ENCODE measurements at places on chromosomes 4 and X. TPM values are rescaled to one million over a fixed set of nuclear protein-coding genes. Genes with fewer than 3 reads are reported as not detected.
A peak's percentile ranks its signal among the peaks of the same experiment; 100 is the strongest.

DNA sequence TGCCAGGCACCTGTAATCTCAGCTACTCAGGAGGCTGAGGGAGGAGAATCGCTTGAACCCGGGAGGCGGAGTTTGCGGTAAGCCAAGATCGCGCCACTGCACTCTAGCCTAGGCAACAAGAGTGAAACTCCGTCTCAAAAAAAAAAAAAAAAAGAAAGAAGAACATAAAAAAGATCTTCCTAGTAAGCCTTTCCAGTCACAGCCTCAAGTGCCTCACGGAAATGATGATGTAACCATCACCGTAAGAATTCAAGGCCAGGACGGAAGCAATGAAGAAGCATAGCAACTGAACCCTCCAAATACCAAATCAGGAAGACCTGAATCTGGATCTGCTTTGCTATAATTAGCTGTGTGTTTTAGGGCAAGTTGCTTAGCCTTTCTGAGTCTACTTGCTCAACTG is 28.8 kb downstream of the RBM47 start:
- H3K27ac ChIP-seq: peak overlapping the region; percentile 78
- no peaks in the 10 kb centered on the region for H3K27me3 ChIP-seq
- H3K4me3 ChIP-seq: no peak overlapping the region
- no peaks in the 10 kb centered on the region for H3K4me1 ChIP-seq

GRCh38 chrX:41474726-41475100 is 27.6 kb downstream of the NYX start:
- H3K27me3 ChIP-seq: no peaks in the 10 kb centered on the region
- no peak overlapping the region for H3K27ac ChIP-seq
- no peaks in the 10 kb centered on the region for H3K4me1 ChIP-seq

The ADGRG2 gene
- total RNA-seq: 1.7 TPM

- H3K27ac ChIP-seq: peak overlapping the region; percentile 100
- DNase-seq: peak; percentile 84
- H3K27me3 ChIP-seq: no peaks in the 10 kb centered on the region
Observed at GRCh38 chr4:77074981-77075855, 571 bp downstream of the CCNI start.

DNA sequence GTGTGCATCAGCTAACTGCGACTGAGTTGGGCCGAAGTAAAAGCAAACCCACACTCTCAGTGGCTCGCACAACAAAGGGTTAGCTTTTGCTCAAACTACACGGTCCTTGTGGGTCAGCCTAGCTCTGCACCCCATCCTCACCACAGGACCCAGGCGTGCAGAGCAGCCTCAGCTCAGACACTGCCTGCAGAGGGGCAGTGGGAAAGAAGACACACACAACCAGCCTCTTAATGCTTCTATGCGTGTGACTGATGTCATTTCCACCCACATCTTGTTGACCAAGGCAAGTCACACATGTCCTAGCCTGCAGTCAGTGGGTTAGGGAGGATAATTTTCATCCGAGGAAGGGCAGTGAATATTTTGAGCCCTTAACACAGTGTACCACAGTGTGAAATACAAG is 40.5 kb downstream of the HMGB2 start:
- no peak overlapping the region for H3K4me3 ChIP-seq
- H3K4me1 ChIP-seq: no peaks in the 10 kb centered on the region
- peaks cover 9% of the 10 kb centered on the region for H3K36me3 ChIP-seq

DNA sequence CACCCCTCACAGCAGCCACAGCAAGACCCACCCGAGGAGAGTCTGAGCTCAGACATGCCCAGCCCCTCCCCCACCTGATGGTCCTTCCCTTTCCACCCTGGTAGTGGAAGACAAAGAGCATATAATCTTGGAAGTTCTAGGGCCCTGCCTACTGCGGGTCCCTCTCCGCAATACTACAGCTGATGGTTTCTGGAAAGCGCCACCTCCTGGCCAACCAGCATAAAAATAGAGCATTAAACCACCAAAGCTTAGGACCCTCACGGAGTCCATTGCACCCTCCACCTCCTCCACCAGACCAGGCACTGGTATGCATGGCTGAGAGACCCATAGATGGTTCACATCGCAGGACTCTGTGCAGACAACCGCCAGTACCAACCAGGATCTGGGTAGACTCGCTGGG is 78.2 kb downstream of the SH3BGRL start:
- H3K4me1 ChIP-seq: no peaks in the 10 kb centered on the region
- DNase-seq: no peak
- H3K27ac ChIP-seq: no peak overlapping the region
- peaks cover 4% of the 10 kb centered on the region for H3K36me3 ChIP-seq

The RAB28 gene
- 17.0 TPM for total RNA-seq

- H3K4me3 ChIP-seq: no peak overlapping the region
- no peaks in the 10 kb centered on the region for H3K27me3 ChIP-seq
- no peaks in the 10 kb centered on the region for H3K36me3 ChIP-seq
- DNase-seq: no peak
- no peak overlapping the region for H3K27ac ChIP-seq
- H3K4me1 ChIP-seq: no peaks in the 10 kb centered on the region
Observed at GRCh38 chr4:102157984-102158383, 187.3 kb downstream of the SLC39A8 start.

GRCh38 chr4:85952528-85952927 is 407.3 kb downstream of the MAPK10 start:
- H3K4me3 ChIP-seq: no peak overlapping the region
- no peak for DNase-seq
- H3K27ac ChIP-seq: no peak overlapping the region
- no peaks in the 10 kb centered on the region for H3K36me3 ChIP-seq

- H3K27ac ChIP-seq: peak overlapping the region; percentile 75
- no peak for DNase-seq
- H3K27me3 ChIP-seq: no peaks in the 10 kb centered on the region
- H3K36me3 ChIP-seq: no peaks in the 10 kb centered on the region
- H3K4me1 ChIP-seq: no peaks in the 10 kb centered on the region
Observed at GRCh38 chr4:40200875-40201801, 4.3 kb downstream of the RHOH start.

DNA sequence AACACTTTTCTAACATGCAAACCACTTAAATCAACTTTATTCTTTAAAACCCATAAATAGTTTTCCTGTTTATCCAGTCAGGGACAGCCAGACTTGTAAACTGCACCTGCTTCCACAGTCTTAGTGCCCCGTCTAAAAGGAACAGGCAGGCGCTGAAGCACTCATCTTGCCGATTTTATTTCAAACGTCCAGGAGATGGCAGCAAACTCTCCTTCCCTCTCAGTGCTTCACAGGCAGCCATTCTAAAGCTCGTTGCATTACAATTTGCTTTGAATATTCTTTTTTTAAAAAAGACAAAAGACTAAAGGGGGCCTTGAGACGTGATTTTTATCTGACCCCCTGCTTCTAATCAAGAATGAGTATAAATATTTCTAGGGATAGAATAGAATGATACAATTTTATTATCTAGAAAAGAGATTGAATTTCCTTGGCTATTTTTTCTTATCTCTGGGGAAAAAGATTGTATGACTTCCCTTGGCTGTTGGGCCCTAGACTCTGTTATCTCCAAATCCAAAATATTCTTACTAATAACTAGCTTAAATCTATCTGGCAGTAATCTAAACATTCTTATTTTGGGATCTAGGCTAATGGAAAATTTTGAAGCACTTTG is 93.6 kb upstream of the MYOZ2 start:
- DNase-seq: no peak
- no peak overlapping the region for H3K27ac ChIP-seq
- H3K4me1 ChIP-seq: peaks cover 7% of the 10 kb centered on the region
- no peaks in the 10 kb centered on the region for H3K36me3 ChIP-seq

GRCh38 chr4:85142451-85142850 is 176.0 kb upstream of the WDFY3 start:
- H3K27ac ChIP-seq: no peak overlapping the region
- H3K4me3 ChIP-seq: no peak overlapping the region
- no peaks in the 10 kb centered on the region for H3K36me3 ChIP-seq
- H3K27me3 ChIP-seq: no peaks in the 10 kb centered on the region
- H3K4me1 ChIP-seq: no peaks in the 10 kb centered on the region

- no peaks in the 10 kb centered on the region for H3K36me3 ChIP-seq
- H3K4me3 ChIP-seq: no peak overlapping the region
- DNase-seq: no peak
- H3K4me1 ChIP-seq: no peaks in the 10 kb centered on the region
- H3K27me3 ChIP-seq: no peaks in the 10 kb centered on the region
Observed at GRCh38 chr4:125365731-125366130, 51.0 kb downstream of the FAT4 start.

- no peaks in the 10 kb centered on the region for H3K4me1 ChIP-seq
- H3K27me3 ChIP-seq: no peaks in the 10 kb centered on the region
- H3K4me3 ChIP-seq: no peak overlapping the region
- H3K27ac ChIP-seq: no peak overlapping the region
- no peaks in the 10 kb centered on the region for H3K36me3 ChIP-seq
Observed at GRCh38 chr4:105831189-105831588, 64.1 kb upstream of the NPNT start.

DNA sequence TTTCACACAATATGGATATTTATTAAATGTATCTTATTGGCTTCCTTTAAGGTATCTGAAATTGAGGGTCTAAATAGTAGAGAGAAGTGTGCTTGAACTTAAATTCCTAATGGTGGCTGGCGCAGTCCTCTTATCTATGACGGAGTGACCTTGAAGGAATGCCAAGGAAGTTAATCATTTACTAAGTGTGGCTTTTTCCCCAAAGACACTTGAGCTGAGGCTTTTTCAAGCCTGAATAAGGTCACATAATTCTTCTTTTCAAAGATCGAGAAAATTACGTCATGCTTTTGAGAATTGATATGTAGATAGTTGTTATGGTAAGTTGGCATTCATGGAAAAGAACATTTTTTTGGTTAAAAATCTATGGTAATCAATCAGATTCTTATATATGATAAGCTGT is 11.7 kb upstream of the PRPS2 start:
- no peaks in the 10 kb centered on the region for H3K4me1 ChIP-seq
- no peaks in the 10 kb centered on the region for H3K36me3 ChIP-seq

DNA sequence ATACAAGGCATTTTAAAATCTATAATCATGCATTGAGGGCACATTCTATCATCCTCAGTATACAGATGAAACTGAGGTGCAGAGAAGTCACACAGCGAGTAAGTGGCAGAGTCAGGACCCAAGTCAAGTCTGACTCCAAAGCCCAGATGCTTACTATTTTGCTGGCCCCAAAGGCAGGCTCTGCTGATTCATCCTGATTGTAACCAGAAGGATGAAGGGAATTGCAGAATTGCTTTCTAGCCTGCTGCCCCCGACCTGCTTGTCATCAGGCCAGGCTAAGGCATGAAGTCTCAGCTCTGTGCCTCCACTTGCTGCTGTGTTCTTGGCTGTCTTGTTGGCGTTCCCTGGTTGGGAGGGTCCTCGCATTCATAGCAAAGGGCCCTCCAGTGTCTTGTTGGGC is 62.7 kb downstream of the SLC9A6 start:
- no peaks in the 10 kb centered on the region for H3K27me3 ChIP-seq
- H3K36me3 ChIP-seq: no peaks in the 10 kb centered on the region
- no peaks in the 10 kb centered on the region for H3K4me1 ChIP-seq
- DNase-seq: no peak
- no peak overlapping the region for H3K27ac ChIP-seq

The BANK1 gene
- 29.3 TPM for total RNA-seq

The DOK7 gene
- total RNA-seq: 3.3 TPM

The PARM1 gene
- total RNA-seq: 137 TPM

The ANXA10 gene
- total RNA-seq: not detected

DNA sequence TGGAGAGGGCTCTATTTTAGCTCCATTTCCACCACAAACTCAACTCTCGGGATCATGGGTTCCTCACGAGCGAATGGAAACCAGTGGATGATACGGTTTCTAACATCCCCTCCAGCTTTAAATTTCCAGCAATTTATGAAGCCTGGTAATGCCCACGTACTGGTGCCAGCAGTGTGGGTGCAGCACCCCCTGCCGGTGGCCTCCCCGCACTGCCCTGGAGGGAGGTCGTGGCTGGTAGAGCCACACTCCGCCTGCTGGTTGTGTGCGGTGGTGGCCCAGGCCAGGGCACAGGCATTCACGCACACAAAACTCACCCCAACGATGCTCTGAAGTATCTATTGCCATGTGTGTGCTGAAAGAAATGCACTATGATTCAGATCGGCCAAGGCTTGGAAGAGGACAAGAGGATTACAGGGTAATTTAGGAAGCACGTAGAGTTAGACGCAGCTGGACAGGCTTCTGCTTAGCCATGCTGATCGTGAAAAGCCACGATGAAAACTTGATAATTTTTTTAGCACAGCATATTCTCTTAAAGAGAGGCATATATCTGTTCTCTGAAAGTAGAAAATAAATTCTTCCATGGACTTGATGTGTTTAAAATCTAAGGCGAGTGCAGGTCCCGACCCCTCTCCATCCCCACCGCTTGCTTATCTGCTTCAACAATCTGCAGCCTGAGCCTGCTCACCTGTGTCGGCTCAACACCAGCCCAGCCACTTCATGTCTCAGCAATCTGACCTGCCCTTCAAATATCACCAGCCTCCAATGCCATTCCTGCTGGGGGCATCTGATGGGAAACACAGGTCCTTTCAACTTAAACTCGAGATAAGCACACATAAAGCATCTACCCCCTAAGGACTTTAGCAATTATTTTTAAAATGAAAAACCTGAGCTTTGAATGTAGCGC is 59.1 kb downstream of the SCD5 start:
- DNase-seq: peak; percentile 96
- no peak overlapping the region for H3K4me3 ChIP-seq
- H3K36me3 ChIP-seq: no peaks in the 10 kb centered on the region
- no peaks in the 10 kb centered on the region for H3K27me3 ChIP-seq
- H3K27ac ChIP-seq: no peak overlapping the region
- no peaks in the 10 kb centered on the region for H3K4me1 ChIP-seq

- DNase-seq: no peak
- H3K27ac ChIP-seq: no peak overlapping the region
- no peak overlapping the region for H3K4me3 ChIP-seq
- no peaks in the 10 kb centered on the region for H3K36me3 ChIP-seq
- no peaks in the 10 kb centered on the region for H3K27me3 ChIP-seq
- H3K4me1 ChIP-seq: no peaks in the 10 kb centered on the region
Observed at GRCh38 chr4:57504139-57504538, 394.0 kb upstream of the IGFBP7 start.

DNA sequence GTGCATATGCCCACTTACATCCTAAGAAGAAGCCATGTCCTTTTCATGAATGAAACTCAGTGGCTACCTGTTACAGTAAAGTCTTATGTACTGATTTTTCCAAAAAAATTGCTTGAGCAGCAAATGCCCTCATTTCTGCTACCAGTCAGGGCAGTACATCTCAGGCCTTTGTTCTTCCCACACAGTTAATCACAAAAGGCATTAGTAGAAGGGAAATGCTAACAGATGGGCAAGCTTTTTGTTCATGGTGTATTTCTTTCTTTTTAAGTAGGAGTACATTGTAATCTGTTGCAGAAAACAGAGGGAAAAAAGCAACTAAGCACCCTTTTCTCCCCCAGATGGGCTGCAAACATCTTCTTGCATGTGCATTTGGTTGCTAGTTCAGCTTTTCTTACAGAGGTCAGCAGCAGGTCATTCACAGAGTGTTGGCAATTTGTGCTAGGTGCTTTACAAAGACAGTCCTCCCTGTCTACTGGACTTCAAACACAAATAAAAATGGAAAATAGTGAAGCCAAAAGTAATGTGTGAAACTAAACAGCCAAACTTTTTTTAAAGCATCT is 373.4 kb downstream of the PRDM5 start:
- H3K4me3 ChIP-seq: no peak overlapping the region
- no peaks in the 10 kb centered on the region for H3K4me1 ChIP-seq
- H3K36me3 ChIP-seq: no peaks in the 10 kb centered on the region
- DNase-seq: no peak
- no peak overlapping the region for H3K27ac ChIP-seq

GRCh38 chr4:156775813-156776212 is 195.8 kb downstream of the PDGFC start:
- no peak for DNase-seq
- H3K4me3 ChIP-seq: no peak overlapping the region
- no peak overlapping the region for H3K27ac ChIP-seq
- H3K4me1 ChIP-seq: peaks cover 3% of the 10 kb centered on the region

Data from upper lobe of left lung (tissue), 6 donors.